Stimulated activated CD4-positive, alpha-beta T cell treated with anti-CD3 and anti-CD28 coated beads, Interleukin-4, amount 100 ng/mL, for 4 hours (primary cell): ENCODE measurements at places on chromosomes 2 and 18.

- DNase-seq = no peak
Observed at GRCh38 chr18:79356435-79356834, 39.3 kb upstream of the NFATC1 start.

GRCh38 chr2:4101936-4102335 lies 398.6 kb downstream of the DCDC2C start:
- no peak for DNase-seq

- no peak for DNase-seq
Observed at GRCh38 chr18:47983946-47984345, 53.5 kb upstream of the SMAD2 start.

GRCh38 chr2:121489284-121489683 lies 41.4 kb upstream of the RNU4ATAC start:
- DNase-seq = no peak

GRCh38 chr2:55771612-55772011 lies 78.0 kb upstream of the PNPT1 start:
- DNase-seq = no peak

- no peak for DNase-seq
Observed at GRCh38 chr2:25233916-25234605, 65.7 kb upstream of the POMC start.

DNA sequence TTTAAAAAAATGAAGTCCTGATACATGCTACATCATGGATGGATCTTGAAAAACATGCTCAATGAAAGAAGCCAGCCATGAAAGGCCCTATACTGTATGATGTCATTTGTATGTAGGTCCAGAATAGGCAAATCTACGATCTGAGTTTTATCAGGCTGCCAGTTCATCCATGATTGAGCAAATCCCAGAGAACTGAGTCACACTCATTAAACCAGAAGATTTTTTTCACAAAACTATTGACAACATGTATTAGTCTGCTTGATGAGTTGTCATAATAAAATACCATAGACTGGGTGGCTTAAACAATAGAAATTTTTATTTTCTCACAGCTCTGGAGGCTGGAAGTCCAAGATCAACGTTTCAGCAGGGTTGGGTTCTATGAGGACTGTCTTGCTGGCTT lies 130.7 kb downstream of the MREG start:
- no peak for DNase-seq

DNA sequence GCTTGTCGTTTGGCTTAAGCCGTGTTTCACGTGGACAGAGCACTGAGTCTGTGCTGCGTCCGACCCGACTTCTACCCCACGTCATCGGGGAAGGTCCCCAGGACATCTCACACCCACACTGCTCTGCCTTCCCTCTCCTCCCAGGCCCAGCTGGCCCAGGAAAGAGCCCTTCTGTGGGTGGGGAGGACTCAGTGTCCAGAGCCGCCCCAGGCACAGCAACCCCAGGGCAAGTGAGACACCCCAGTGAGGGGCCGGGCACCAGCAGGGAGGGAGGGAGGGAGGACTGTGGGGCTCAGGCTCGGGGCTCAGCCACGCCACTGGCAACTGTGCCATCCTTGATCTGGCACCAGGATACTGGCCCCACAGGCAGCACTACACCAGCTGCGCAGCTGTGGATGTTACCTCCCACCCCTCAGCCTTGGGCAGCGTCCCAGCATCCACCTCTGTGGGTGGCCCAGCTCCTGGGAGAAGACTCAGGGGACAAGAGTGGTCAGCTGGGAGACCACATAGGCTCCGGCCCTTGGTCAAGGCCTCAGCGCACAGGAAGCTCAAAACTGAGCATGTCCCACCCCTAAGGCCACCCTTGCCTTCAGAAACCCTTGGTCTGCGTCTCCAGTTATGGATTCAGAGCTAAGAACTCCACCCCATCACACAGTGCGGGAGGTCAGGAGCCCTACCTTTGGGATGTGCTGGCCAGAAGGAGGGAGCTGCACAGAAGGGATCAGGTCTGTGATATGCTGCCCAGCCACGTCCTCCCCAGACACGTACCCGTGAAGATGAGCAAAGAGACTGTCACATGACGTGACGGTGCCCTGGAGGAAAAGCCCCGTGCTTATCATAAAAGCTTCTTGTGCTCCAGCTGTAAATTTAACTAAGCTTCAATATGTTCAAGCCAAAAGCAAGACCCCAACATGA lies 11.7 kb downstream of the PASK start:
- no peak for DNase-seq

GRCh38 chr2:72350852-72351251 lies 203.2 kb upstream of the CYP26B1 start:
- no peak for DNase-seq

- DNase-seq = no peak
Observed at GRCh38 chr18:50862401-50862800, 16.5 kb upstream of the ME2 start.

DNA sequence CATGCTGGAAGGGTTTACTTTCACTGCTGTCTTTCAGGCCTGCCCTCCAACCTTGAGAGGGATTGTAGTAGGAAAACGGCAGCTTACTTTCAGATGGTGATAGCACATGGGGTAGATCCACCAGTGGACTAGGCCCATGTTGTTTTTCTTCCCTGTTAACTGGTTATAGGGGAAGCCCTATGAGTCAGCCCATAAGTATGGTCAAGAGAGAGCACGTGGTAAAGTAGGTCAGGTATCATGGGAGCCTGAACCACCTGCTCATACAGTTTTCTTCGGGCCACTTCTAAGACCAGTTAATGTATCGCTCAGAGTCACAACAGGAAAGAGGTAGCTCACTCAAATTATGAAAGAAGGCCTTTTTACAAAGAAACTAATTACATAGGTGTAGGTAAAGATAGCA lies 33.0 kb downstream of the PDK1 start:
- no peak for DNase-seq

DNA sequence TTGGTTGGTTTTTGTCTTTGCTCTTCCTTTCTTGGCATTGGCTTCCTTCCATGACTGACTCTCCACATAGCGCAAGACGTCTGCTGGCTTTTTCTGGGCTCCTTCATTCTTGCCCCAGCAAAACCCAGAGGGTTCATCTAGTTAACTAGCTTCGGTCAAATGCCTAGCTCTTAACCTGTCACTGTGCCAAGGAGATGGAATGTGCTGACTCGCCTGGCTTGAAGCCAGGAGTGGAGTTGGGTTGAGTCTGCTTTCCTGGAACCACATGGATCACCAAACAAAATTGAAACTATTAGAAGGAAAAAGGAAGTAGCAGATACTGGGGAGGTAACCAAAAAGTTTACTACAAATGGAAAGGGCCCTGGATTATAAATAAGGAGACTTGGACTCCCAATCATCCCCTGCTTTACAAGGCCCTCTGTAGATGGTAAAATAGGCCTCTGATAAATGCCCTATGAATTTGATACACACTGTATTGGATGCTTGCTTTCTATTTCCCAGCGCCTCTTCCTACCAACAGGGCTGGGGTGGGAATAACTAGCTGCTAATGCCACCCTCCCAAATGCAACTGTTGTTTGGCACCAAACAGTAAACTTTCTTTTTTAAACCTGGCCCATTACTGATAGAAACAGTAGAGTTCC lies 11.3 kb downstream of the MALT1 start:
- no peak for DNase-seq

- no peak for DNase-seq
Observed at GRCh38 chr2:172065111-172065510, 20.2 kb upstream of the DLX1 start.

GRCh38 chr2:204933735-204934374 lies 388.6 kb downstream of the PARD3B start:
- no peak for DNase-seq

DNA sequence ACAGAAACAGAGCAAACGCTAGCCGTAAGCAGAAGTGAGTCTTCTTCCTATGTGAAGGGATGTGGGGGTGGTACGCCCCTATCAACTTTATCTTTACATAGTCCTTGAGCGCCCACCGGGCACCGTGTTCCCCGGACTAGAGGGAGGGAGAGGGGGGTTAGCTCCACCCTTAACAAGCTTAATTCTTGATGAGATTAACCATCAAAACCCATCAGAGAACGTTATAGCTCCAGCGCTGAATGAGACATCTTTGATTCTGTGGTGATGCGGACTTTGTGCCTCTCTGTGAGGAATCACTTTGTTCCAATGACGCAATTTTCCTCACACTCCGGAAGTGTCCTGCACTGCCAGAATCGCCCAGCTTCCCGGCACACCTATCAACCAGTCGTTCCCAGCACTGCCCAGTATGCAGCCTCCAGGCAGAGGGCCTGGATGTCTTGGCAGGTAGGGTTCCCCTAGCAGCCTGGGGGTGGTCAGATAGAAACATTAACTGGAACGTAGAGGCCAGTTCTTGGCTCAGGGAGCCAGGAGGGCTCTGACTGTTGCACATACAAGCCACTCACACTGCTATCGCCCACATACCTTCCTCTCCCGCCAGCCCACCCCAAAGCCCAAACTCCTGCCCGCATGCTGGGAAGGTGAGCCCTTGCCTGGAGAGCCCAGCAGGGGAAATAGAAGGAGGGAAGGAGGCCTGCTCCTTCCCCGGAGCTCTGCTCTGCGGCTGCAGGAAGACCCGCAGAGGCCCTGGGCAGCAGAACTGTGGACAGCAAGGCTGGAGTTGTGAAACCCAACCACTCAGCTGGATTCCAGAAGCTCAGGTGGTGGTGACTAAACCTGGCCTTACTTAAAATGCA lies 1.9 kb upstream of the ODC1 start:
- DNase-seq = no peak

DNA sequence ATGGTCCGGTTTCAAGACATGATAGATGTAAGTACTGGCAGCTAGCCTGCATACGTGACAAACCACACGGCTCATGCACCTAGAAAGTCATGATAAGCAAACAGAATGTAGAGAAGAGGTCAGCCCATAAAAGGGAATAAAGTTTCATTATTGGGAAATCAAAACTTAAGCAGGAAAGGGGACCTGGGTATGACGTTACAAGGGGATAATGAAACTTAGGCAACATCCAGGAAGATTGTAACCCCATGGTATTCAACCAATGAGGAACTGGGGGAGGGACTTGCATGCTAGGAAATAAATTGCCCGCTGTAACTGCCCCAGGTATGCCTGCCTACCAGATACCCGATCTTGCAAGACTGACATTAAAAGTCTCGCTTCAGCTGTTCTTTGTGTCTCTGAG lies 1679.0 kb downstream of the SUCLG1 start:
- no peak for DNase-seq

- no peak for DNase-seq
Observed at GRCh38 chr2:203951366-203951902, 14.9 kb downstream of the ICOS start.

- no peak for DNase-seq
Observed at GRCh38 chr2:174326161-174327020, 8.4 kb upstream of the SP9 start.

DNA sequence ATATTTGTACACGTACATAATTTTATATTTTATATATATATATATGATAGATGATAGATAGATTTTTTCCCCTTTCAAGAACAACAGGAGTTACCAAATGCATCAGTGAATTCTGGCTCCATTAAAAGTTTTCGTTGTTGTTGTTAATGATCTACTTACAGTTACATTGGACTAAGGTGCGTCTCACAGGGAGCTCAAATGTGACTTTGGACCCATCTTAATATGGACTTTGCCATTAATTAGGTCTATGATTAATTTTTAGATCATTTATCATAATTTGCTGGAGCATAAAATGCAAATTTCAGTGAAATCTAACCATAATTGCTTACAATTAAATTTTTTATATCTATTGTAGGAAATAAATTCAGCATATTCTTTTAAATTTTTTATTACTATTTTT lies 261.6 kb downstream of the NRXN1 start:
- no peak for DNase-seq

DNA sequence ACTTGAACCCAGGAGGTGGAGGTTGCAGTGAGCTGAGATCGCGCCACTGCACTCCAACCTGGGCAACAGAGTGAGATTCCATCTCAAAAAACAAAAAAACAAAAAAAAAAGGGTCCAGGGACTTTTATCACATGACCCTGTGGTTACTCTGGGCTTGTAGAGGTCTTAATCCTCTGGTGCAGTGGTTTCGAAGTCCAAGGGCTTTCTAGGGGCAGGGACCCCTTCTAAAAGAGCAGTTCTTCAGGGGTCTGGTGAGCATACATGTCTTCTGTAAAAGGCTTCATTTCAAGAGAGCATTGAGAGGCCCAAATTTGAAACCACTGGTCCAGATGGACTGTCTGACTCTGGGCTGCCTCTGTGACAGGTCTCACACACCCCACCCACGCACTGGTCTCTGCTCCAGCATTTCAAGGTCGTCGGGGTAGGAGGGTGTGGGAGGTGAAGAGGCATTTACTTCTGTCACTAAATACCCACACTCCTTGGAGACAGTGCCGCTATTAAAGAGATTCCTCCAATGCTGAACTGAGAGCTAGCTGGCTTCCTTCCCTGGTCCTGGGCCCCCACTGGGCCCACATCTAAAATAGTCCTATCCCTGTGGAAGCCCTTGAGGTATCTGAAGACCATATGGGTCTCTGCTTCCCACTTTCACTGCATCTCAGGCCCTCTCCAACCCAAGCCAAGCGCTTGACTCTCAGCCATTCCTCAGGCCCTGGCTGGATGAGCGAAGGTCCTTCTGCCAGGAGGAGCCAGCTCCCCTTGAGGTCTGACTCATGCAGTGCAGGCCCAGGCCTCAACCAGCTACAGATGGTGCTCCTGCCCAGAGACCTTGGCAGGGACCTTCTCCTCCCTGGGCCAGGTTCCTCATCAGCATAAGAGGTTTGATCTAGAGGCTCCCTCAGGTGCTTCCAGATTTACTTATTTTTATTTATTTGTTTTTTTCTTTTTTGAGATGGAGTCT lies 44.8 kb downstream of the PAX8 start:
- DNase-seq = no peak

DNA sequence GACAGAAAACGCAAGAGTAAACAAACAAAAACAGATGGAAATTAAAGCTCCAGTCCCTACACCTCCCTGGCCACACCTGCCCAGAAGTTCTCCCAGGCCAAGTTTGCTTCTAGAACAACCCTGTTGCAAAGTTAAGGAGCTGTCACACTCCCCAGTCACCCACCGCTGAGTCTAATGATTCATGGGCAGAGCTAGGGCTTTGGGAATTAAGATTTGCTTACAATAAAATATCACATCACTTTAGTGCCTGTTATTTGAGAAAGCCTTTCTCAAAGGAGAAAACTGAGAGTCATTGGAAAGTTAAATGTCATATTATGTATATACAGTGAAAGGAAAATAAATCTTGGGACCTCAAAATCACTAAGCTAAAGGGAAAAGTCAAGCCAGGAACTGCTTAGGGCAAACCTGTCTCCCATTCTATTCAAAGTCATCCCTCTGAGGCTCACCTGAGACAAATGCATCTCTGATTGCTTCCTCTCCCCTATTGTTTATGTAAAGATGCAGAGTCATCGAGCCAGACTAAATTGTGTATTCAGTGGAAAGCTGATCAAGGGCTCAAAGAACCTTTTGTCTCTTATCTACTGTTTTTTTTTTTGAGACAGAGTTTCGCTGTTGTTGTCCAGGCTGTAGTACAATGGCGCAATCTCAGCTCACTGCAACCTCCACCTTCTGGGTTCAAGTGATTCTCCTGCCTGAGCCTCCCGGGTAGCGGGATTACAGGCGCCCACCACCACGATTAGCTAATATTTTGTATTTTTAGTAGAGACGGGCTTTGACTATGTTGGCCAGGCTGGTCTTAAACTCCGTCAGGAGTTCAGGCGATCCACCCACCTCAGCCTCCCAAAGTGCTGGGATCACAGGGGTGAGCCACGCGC lies 2.8 kb downstream of the CRYGB start:
- no peak for DNase-seq
